ENCODE measurements at places on chromosomes 12 and 14.
A peak's percentile ranks its signal among the peaks of the same experiment; 100 is the strongest.

DNA sequence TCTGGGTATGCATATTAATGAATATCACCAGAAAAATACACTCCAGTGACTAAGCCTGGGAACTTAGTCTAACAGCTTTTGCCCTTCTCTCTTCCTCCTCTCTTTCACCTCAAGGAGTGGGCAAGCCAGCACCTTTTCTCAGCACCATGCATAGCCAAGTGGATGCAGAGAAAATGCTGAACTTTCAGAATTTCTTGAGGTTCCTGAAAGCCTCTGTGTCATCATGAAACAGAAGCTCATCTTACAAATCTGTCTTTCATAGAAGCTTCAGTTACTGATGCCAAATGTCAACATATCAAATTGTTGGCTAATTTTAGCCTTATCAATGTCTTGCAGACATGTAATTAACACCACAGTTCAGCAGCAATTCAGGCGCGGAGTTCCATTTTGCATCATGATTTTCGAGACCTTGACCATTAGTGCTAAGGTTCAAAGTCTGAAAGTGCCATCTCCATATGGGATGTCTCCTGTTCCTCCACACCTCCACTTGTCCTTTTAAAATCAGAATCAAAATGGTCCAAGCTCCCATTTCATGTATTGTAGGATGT lies 51.1 kb upstream of the RPH3A start:
- no peak for DNase-seq

- DNase-seq: no peak
Measured at GRCh38 chr12:112939761-112940381, 1.6 kb downstream of the OAS3 start.

DNA sequence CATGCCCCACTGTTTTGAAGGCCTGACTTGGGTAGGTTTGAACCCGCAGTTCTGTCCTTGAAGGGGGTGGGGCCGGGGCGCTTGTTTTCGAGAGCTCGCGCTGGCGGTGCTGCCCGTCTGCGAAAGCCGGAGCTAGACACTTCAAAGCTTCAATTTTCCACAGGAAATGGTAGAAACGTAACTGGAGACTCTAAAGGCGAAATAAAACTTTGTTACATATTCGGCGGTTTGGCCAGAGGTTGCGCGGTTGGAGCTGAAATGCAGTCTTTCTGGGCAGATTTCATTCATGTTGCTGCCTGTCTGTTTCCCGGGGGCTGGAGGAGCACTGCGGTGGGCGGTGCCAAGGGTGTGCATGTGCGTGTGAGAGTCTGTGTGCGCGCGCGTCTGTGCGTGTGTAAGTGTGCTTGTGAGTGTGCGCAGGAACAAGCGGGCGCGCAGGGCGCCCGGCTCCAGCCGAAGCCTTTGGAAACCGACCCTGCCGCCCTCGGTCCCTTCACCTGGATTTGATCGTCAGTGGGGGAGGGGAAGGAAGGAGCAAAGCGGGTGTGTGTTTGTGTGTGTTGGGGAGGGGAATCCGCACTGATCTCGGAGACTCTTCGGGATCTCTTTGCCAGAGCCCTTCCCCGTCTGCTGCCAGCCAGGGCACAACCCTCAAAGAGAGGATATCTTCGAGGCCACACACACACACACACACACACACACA lies 227.7 kb upstream of the CRY1 start:
- DNase-seq: peak; percentile 30

GRCh38 chr12:79624378-79624777 lies 66.4 kb downstream of the PAWR start:
- DNase-seq: no peak

- DNase-seq: no peak
Measured at GRCh38 chr12:79547735-79548609, 142.8 kb downstream of the PAWR start.

DNA sequence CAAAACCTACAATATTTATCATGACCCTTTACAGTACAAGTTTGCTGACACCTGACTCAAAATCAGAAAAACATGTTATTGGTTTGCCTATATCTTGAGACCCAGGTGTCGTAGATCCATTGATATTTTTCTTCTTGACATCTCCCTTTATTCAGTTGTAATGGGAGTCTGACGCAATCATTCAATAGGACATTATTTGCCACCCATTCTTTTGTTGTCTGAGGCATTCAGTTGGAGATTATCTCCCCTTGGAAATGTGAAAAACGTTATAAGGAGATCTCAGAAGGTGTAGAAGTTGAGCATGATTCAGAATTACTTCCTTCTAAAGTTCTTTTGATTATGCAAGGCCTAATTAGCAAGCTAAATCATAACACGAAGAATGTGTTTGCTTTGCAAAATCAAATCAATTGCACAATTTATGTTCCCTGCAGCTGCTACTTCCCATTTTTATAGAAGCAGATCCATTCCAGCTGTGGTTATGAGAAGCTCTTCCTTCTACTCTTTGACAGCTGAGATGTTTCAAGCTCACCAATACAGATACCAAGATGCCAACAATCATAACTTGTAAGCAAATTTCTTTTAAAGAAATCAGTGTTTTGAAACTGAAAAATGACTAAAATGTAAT lies 228.2 kb upstream of the SYT1 start:
- no peak for DNase-seq

GRCh38 chr12:57236925-57237595 lies 7.5 kb downstream of the SHMT2 start:
- no peak for DNase-seq

- no peak for DNase-seq
Measured at GRCh38 chr14:102980409-102980810, 57.9 kb downstream of the AMN start.

GRCh38 chr14:61704554-61704953 lies 9.2 kb downstream of the HIF1A start:
- no peak for DNase-seq

DNA sequence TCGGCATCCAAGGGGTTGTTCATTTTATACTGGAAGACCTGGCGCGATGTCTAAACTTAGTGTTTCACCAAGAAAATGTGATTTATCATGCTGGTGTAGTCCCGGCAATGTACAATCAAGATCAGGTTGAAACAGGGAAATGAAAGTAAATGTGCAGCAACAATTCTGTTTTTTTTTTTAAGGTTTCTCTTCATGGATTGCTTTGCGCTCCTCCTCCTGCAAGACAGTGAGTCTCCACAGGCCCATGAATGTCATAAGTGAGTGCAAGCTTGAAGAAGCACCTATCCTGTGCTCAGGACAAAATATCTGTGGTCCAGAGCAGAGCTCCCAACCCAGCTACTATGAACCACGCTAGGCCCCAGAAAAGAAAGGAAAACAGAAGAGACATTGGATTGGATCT lies 143.4 kb downstream of the KCNK10 start:
- no peak for DNase-seq

DNA sequence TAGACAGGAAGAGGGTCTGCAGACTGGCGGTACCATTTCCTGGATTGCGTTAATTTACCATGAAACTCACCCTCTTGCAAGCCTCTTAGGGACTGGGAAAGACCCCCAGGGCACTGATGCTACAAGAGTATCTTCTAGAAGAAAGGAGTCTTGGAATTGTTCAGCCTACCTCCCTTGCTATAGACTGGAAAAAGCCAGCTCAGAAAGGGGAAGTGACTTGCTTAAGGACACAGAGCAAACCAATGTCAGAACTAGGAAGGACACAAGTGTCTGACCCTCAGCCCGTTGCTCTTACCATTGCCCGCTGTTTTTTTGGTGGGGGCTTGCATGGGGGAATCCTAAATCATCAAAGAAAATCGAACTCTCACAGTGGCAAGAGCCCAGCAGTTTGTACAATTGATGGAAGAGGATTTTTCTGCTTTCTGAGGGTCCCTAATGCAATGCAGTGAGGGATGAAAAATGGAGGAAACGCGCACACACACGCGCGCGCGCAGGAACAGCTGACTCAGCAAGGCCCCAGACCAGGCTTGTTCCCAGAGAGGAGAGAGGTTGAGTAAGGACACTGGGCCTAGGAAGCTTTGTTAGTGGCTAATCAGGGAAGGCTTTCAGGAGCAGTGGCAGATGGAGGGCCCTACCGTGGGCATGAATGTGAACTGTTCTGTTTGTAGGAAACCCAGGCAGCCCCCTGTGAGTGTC lies 50.9 kb downstream of the RIN3 start:
- DNase-seq: no peak

DNA sequence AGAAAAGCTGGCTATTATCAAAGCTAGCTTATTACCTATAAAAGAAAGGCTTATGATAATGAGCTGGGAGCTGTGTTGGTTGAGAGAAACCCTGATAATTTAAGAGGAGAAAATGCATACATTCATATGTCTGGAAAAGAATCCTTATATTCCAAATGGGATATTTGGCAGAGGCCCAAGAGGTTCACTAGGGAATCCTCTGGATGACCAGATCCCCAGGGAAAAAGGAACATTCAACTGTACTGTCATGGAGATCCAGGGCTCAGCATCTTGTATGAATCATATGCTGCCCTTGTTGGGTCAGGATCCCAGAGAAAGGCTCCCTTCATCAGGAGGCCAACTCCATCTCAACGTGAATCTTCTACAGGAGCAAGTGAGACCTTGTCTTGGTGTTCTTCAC lies 16.6 kb upstream of the FBXO34 start:
- DNase-seq: no peak

- DNase-seq: no peak
Measured at GRCh38 chr14:68759937-68760336, 32.9 kb downstream of the ZFP36L1 start.

GRCh38 chr14:80988735-80989429 lies 33.5 kb downstream of the TSHR start:
- no peak for DNase-seq

GRCh38 chr14:39562175-39562574 lies 129.9 kb upstream of the FBXO33 start:
- DNase-seq: no peak

DNA sequence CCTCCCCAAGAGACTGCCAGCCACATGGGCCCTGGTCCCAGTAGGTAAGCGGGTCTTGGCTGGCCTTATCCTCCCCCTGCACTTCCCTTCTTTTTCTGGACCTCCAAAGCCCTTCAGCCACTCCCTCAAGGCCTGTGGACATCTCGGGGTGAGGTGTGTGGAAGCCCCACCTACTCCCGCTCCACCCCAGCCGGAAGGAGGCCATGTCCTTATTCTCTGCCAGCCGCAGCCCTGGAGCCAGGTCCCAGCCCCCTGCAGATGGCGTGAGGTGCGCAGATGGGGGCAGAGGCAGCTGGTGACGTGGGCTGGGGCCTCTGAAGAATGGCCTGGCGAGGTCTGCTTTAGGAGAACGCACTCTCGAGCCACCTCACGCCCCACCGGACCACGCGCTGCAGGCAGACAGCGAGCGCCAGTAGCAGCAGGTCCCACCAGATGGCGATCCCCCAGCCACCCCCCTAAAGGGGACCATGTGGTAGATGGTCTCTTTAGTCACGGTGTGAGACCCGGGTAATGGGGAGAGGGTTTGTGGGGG lies 167.1 kb downstream of the TSPAN9 start:
- DNase-seq: no peak

- DNase-seq: no peak
Measured at GRCh38 chr12:89892436-89892835, 183.8 kb upstream of the ATP2B1 start.

DNA sequence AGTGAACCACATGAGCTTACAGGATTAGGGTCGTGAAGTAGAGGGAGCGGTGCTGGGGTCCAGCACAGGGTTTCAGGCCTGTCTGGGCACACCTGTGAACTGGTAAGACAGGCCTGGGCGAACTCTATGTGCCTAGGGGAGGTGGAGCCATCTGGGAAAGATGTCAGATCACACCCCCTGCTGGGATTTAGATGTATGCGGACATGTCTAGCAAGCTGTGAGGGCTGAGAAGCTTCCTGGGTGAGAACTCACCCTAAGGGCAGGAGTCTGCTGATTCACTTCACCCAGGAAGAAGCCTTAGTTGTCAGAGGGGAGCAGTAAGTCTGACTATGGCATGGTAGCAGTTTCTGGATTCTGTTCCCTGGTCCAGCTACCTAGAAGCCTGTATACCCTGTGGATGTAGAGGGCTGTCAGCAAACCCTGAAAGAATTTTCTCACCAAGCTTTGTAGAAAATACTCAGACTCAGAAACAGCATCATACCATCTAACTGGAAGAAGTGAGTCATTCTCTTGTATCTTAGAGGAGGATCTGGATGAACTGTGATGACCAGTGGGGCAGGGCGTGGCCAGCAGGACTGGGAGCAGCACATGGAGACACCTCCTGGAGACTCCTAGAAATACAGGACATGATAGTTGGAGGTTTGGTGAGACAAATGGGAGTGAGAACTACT lies 11.2 kb upstream of the PYGL start:
- peak; percentile 17 for DNase-seq

DNA sequence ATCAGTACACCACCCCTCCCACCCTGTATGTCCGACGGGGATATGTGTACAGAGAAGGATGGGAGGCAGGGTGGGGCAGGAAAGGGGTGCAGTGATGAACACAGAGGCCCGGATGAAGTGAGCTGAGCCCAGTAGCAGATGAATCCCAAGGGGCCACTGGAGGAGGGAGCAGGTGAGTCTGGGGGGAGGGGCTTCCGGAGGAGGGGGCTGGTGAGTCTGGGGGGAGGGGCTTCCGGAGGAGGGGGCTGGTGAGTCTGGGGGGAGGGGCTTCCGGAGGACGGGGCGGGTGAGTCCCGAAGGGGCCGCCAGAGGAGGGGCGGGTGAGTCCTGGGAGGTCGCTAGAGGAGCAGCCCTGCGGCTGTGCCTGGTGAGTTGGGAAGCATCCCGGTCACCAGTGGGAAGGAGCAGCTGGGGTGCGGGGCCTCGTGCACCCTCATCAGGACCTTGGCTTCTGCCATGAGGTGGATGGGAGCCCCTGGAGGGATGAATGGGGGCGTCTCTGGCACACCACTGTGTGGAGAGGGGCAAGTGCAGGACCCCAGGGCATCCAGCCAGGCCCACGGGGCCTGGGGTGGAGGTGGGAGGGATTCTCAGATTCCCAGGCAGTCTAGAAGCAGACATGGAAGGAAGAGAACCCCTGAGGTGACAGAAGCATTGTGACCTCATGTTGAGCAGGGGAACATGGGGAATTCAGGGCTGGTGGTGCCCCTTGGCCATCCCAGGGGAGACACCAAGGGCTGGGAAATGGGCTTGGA lies 14.0 kb downstream of the BEGAIN start:
- no peak for DNase-seq

DNA sequence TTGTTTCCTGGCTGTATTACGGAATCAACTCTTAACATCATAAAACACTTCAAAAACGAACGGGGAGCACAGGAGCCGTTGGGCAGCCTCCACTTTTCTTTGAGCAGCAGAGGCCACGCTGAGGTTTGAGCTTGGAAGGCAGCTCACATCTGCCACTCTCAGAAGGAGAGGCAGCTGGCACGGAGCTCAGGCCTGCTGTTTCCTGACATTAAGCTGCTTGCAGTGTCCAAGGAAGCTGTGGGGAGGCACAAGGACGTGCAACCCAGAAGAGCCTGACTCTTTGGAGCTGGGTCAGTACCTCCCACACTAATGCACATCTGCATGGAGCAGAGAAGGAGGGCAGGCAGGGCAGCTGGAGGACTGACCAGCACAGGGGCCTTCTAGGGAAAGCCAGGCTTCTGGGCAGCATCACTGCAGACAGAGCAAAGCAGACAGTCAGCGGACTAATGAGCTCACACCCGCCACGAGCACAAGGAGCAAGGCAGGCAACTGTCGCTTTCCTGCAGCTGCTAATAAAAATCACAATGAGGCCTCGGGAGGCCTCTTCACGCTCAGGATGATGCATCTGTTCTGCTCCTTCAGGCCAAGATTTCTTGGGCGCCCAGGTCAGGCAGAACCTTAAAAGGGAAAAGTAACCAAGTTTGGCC lies 211.1 kb downstream of the GLT1D1 start:
- DNase-seq: no peak

All from bone marrow (tissue), 2 donors.